ENCODE measurements at places on chromosomes 6 and 20.

DNA sequence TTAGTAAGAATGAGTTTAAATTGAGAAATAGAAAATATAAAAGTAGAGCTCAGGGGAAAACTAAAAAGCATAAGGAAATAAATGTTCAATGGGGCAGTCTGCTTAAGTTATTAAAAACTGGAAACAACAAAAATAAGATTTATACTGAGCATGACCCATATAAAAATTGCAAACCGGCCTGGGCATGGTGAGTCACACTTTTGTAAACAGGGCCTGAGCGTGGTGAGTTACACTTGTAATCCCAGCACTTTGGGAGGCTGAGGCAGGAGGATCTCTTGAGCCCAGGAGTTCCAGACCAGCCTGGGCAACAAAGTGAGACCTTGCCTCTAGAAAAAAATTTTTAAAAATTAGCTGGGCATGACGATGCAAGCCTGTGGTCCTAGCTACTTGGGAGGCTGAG is 74.6 kb downstream of the TMEM244 start:
- no peak for DNase-seq

GRCh38 chr20:478949-479429 is 16.7 kb upstream of the TBC1D20 start:
- peak; percentile 79 for DNase-seq

GRCh38 chr20:51799401-51799860 is 2.9 kb downstream of the SALL4 start:
- no peak for DNase-seq

- DNase-seq = no peak
Measured at GRCh38 chr20:32152421-32153155, 43.1 kb downstream of the TM9SF4 start.

DNA sequence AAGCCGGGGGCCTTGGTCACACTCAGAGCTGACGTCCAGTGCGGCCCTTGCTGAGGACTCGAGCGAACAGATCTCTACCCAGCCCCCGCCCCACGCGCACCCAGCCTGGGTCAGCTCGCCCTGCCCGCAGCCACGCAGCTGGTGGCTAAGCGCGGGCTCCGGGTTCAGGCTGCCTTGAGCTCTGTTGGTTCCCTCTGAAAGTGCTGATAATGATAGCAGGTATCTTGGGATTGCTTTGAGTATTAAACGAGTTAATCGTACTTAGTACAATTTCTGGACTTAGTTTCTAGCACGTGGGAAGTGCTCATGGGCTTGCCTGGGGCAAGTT is 88.1 kb upstream of the TGM3 start:
- no peak for DNase-seq

GRCh38 chr20:53244711-53245110 is 272.6 kb downstream of the TSHZ2 start:
- DNase-seq = no peak

GRCh38 chr6:43983191-43983590 is 144.1 kb downstream of the MRPL14 start:
- DNase-seq = no peak

- DNase-seq = peak; percentile 19
Measured at GRCh38 chr6:137416376-137417109, 77.7 kb downstream of the OLIG3 start.

GRCh38 chr6:6612308-6612707 is 23.8 kb downstream of the LY86 start:
- no peak for DNase-seq

- DNase-seq = no peak
Measured at GRCh38 chr20:50101887-50102286, 11.1 kb downstream of the UBE2V1 start.

GRCh38 chr6:135261872-135262725 is 81.0 kb downstream of the MYB start:
- no peak for DNase-seq

GRCh38 chr6:113112086-113112485 is 745.1 kb upstream of the MARCKS start:
- DNase-seq = no peak

DNA sequence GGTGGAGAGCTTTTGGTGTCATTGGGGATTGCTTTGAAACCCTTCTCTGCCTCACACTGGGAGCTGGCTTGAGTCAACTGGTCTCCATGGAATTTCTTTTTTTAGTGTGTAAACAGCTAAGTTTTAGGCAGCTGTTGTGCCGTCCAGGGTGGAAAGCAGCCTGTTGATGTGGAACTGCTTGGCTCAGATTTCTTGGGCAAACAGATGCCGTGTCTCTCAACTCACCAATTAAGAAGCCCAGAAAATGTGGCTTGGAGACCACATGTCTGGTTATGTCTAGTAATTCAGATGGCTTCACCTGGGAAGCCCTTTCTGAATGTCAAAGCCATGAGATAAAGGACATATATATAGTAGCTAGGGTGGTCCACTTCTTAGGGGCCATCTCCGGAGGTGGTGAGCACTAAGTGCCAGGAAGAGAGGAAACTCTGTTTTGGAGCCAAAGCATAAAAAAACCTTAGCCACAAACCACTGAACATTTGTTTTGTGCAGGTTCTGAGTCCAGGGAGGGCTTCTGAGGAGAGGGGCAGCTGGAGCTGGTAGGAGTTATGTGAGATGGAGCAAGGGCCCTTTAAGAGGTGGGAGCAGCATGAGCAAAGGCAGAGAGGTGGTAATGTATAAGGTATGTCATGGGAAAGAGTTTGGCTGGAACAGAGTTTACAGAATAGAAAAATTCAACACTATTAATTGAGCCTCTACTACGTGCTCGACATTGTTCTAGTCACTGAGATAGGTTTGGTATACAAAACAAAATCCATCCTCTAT is 31.2 kb downstream of the SRSF3 start:
- no peak for DNase-seq

DNA sequence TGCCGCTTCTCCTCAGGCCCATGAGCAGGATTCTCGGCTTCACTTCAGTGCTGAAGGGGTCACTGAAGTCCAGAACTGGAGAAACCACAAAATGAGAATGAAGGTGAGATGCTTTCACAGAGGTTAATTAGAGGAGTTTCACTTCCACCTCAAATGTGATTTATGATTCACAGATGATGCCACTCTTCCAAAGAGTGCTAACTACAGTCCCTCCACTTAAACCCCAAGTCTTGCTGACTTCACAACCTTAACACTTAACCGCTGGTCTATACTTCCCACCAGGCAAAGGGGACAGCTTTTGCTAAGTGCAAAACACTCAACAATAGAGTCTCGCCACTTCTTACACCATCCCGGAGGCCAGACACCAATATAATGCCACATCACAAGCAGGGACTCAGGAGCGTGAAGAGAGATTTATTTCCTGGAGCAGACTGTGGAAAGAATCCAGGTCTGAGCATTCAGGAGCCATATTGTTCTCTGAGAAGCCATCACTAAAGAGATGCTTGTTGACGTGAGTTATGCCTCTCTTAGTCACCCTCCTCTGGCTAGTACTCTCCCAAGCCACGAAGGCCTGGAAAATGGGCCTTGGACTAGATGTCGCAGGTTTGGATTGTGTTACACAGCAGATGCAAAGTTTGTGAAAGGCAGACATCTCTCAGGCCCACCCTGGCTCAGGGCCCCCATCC is 24.4 kb downstream of the RRAGD start:
- DNase-seq = no peak

DNA sequence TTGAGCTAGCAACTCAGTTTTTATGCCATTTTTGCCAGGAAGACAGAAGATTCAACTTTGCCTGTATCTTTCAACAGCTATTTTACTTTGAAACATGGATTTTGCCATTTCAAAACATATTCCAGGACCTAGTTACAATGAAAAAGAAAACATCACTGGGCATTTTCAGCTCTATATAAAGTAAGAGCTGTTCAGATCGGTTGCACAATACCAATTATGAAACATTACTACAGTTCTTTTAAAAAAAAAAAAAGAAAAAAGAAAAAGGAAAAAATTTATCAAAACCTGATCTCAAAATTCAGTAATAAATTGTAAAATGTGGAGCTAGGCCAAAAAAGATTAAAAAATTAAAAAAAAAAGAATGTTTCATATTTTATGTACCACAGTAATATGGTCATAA is 15.6 kb downstream of the BCLAF1 start:
- DNase-seq = no peak

DNA sequence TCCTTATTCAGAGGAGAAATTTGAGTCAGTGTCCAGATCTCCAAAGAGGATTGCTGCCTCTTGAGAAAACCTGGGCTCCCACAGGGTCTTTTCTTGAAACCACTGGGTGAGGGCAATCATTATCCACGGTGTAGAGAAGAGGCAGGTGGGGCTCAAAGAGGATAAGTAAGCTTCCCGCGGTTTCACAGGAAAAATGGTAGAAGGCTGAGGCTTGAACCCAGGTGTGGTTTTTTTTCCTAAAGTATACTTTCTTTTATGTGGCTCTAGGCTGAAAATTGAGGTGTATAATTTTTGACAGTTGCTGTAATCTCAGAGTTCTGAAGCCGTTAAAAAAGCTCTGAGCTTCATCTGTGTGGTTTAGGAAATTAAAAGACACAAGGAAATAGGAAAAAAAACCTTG is 164.5 kb downstream of the FARS2 start:
- no peak for DNase-seq

GRCh38 chr20:19462491-19462890 is 250.0 kb downstream of the SLC24A3 start:
- DNase-seq = no peak

- no peak for DNase-seq
Measured at GRCh38 chr6:148240861-148241477, 101.7 kb upstream of the SASH1 start.

DNA sequence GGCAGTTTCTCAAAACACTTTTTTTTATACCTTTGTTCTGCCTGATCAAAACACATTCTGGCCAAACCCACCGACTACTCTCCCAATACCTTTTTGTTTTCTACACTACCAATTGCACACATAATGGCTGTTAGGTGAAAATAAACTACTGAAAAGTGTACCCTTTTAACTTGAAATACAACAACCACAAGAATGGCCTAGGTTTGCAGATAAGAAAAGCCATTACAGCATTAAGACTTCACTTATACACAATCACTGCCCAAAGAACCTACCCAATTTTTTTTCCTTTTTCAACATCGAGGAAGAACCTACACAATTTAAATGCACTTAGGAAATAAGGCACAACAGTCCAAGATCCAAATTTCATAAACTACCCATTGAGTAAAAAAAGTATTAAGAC is 1.8 kb downstream of the SEC63 start:
- DNase-seq = no peak

DNA sequence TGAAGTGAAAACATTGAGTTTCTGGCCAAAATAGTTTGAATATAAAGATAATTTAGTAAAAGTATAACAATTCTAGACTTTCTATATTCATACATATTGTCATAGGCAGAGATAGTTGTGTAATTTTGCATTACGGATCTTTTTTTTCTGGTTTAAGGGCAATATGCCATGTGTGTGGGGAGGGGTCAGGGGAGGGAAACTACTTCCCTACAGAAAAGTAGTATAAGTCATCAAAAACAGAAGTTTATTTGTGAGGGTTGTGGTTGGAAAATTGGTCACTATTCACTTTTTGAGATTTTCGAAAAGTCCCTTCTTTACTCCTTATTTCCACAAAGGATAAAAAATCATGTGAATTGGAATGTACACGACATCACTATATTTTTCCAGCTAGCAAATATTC is 288.2 kb upstream of the PREP start:
- DNase-seq = no peak

DNA sequence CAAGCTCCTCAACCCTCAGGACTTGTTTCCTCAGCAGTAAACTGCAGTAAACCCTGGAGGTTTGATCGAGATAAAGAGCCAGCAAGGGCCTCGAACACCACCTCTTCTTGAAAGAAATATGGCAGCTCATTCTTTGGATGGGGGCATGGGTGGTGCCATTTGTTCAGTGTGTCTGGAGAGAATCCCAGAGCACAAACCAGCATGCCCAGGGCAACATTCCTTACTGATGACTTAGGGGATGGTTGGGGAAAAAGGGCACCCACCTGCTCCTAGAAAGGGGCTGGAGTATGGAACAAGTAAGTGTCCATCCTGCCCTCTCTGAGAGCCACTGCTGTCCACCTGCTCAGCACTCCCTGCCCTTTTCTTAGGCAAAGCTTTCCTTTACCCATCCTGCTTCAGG is 31.3 kb upstream of the ZFAND3 start:
- no peak for DNase-seq

DNA sequence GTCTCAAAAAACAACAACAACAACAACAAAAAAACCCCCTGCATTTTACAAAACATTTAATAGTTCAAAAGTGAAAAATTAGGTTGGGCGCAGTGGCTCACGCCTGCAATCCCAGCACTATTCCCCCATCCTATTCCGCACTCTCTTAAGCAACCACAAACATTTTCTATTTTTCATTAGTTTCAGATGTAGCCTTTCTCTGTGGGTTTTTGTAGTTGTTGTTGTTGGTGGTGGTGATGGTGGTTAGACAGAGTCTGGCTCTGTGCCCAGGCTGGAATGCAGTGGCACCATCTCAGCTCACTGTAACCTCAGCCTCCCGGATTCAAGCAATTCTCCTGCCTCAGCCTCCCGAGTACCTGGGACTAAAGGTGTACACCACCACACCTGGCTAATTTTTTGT is 6.4 kb upstream of the GMNN start:
- DNase-seq = no peak

DNA sequence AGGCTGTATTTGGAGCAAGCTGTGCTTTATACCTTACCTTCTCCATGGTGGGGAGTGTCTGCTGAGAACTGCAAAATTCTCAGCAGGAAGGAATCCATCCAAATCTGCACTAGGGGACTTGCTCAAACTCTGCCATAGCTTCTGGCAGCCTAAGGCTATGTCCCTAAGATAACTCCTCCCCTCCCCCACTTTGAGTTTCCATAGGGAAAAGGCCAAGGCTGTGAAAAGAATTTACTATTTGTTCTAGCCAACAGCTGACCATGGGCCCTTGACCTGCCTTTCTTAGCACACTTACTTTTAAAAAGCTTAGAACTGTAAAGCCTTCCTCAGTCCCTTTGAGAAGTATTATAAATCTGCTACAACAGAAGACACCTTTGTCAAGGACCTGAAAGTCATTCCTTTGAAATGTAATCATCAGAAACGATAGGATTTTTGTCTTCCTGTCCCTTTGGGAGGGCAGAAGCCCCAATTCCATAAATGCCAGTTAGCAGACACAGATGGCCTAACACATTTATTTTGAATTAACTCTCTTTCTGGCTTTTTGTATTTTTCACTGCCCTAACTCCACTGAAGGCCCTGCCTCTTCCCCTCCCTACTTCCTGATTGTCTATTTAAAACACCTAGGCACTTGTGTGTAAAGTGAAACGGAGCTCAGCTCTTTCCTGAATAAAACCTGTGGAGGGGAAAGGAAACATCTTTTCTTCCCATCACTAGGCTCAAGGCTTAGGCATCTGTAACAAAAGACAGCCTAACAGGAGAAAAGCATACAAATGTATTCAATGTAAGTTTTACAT is 157.1 kb downstream of the AKAP7 start:
- no peak for DNase-seq

GRCh38 chr6:130065609-130066156 is 47.3 kb downstream of the L3MBTL3 start:
- no peak for DNase-seq

DNA sequence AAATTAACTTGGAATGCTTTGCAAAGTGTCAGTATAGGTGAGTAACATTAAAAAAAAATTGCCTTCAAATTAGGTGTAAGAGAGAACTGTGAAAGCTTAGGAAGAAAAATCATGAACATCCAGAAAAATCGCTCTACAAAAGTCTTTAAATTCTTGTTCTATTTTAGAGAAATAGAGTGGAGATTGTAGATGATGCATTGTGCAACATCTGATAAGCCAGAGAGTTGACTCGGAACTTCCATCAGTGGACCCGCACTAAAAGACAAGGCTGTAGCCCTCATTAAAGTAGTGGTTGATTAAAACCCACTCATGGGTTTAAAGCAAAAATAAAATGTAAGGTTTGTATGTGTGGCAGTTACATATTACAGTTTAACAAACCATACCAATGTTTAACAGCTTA is 35.8 kb downstream of the MAP3K4 start:
- DNase-seq = no peak

Measured in NB4 (cell line).